Activated naive CD4-positive, alpha-beta T cell treated with anti-CD3 and anti-CD28 coated beads, Interleukin-2, amount 50 U/mL, for 16 hours (primary cell): ENCODE measurements at places on chromosomes 3 and 15.

GRCh38 chr3:23203708-23204330 lies 692 bp downstream of the UBE2E2 start:
- DNase-seq, result peak; percentile 22

DNA sequence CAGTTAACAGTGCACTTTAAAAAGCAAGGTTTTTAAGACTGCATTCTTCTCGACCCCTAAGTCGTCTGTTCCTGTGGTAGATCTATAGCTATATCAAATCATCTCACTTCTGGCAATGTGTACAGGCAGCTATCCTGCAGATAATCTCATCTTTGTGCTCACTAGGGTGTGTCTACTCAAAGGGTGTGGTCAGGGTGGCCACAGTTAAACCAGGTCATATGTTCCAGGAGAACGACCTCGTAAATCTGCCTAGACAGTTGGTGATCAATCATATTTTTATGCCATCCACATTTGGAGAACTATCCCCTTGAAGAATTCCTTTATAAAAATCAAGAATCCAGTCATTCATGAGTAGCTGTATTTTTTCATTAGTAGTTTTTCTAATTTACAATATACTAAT lies 3.0 kb downstream of the VEPH1 start:
- no peak for DNase-seq

- DNase-seq, result no peak
These were observed 197.7 kb downstream of the RBMS3 start for GRCh38 chr3:29478611-29479010.

- no peak for DNase-seq
These were observed 58.6 kb upstream of the MCF2L2 start for GRCh38 chr3:183487016-183487415.

DNA sequence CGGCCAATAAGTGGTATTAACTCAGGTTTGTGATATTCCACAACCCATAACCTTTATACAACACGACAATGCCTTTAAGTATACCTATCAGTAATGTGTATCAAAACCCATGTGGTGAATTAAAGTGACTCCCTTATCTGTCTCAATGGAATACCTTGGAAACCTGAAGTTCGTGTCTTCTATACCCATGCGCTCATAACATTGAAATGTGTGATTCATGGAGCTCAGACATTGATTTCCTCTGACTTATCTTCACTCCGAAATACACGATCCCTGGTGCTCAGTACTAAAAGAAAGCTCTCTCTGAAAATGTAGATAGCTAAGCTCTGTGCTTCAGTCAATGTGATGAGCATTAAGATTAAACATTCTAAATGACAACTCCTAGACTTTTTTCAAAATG lies 140.3 kb downstream of the TBC1D5 start:
- no peak for DNase-seq

- DNase-seq, result no peak
These were observed 844 bp downstream of the NR2F2 start for GRCh38 chr15:96331144-96331944.

DNA sequence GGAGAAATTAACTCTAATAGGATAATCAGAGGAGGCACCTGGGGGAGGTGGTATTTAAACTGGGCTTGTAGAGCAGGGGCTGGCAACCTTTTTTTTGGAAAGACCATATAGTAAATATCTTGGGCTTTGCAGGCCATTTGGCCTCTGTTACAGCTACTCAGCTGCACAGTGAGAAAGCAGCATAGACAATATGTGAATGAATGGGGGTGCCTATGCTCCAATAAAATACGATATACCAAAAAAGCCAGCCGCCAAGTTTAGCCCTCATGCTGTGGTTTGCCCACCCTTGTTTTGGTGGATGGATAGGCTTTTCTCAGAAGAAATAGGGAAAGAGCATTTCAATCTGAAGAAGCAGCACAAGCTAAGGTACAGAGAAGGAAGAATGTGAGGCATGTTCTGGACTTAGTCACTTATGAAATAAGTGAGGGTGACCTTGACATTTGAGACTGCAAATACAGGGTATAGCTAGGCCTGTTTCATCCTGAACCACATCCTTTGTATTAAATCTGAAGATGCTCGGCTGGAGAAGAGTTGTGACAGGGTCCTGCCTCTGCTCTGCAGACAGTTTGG lies 131.0 kb upstream of the NR2E3 start:
- no peak for DNase-seq

DNA sequence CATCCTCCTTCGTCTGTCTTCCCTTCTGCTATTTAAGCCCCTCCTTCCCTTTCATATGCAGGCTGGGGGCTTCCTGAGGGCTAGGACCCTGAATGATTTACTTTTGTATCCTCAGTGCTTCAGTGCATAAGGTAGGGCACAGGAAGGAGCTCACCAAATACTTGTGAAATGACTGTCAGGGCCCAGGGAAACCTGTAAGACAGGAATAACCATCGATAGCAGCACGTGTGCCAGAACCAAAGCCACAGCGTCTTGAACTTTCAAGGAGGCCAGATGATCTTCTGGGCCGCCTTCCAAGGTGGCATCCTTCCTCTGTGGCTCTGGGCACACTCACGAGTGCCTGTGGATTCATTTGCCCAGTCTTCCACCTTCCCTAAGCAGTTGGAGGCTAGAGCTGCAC lies 3.9 kb downstream of the TMED3 start:
- no peak for DNase-seq

DNA sequence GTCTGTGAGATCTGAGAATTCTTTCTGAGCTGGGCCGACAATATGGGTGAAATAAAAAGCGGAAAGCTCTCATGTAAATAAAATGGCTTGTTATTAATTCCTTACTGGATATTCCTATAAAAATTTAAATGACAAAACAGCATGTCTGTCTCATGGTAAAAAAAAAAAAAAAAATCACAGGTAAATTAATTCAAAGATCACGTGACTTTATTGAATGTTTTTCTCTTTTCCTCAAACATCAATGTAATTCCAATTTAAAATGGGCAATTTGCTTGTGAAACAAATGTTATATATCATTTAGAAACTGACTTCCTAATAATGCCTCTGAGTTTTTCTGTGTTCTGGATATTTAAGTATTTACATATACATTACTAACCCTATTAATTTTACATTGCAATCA lies 280.3 kb downstream of the NR2F2 start:
- no peak for DNase-seq

DNA sequence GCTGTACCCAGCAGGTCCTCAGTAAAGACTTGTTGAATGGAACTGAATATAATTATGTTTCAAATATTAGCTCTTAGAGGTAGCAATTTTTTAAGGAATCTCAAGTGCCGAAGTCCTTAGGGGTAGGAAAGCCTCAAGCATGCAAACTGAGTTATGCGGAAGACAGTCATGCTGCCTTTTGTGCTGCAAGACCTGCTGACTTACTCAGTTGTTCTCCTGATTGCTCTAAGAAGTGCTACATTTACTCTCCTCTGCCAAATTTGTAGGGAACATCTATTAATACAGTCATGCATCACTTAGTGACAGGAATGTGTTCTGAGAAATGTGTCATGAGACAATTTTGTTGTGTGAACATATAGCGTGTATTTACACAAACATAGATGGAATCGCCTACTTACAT lies 325.6 kb upstream of the AZI2 start:
- no peak for DNase-seq

DNA sequence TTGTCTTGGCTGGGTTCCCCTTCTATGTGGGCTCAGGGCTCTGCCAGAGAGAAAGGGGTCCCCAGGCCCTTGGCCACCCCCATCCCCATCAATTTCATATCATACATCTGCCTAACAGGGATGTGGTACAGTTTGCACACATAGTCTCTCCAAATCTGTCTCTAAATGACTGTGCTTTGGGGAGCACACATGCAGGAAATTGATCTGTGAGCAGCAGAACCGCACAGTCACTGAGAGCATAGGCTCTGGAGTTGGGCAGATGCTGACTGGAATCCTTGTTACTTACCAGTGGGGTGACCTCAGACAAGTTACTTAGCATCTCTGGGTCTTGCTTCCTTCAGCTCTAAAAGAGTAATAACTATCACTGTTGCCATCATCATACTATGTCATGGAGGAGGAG lies 273.9 kb downstream of the ABHD5 start:
- no peak for DNase-seq

DNA sequence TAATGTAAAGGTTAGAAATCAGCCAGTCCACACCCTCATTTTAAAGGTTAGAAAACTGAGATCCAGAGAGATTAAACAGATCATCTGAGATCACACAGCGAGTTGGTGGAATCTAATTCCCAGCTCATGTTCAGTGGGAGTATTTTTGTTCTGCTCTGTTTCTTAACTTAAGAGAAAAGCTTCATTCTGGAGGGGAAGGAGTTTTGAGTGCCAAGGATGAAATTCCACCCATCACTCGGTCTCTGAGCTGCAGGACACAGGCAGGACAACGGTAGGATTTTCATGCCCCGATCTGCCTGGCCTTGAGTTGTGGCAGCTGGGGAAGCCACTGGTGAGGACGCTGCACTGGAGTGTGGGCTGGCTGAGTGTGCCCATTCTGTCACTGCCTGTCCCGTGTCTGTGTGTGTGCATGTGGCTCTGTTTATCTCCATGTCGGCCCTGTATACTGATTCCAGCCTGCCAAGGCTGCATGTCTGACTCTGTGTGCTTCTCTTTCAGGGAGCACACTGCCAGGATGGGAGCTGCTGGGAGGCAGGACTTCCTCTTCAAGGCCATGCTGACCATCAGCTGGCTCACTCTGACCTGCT lies 94.3 kb downstream of the CEMIP start:
- DNase-seq, result no peak

DNA sequence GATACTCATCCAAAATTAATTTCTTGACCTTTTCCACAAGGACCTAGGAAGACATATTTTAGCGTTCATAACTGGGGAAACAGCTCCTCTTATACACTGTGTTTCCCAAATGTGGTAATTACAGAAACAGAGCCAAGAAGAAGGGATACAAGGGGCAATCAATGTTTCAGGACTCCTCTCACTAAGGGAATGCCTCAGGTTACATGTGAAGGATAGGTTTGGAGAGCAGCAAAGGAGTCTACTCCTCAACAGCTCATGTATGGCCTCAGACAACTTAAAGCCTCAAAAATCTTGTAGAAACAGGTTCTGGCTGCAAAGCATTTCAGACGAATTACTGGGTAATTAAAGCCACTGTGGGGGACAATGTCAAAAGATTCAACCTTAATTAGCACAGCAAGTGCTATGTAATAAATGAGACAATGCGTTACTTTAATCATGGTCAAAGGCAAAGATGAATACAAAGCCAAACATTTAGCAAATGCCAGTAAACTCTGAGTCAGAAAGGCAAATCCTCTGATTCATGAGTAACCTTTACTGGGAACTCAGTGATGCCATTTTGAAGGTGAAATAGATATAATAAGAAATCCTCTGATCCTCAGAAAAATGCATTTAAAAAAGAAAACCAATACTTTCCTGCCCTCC lies 1111.2 kb downstream of the TUSC7 start:
- DNase-seq, result no peak

- DNase-seq, result no peak
These were observed 15.5 kb downstream of the PLA1A start for GRCh38 chr3:119613201-119613600.

- DNase-seq, result no peak
These were observed 15.6 kb downstream of the CHST2 start for GRCh38 chr3:143135150-143135549.

DNA sequence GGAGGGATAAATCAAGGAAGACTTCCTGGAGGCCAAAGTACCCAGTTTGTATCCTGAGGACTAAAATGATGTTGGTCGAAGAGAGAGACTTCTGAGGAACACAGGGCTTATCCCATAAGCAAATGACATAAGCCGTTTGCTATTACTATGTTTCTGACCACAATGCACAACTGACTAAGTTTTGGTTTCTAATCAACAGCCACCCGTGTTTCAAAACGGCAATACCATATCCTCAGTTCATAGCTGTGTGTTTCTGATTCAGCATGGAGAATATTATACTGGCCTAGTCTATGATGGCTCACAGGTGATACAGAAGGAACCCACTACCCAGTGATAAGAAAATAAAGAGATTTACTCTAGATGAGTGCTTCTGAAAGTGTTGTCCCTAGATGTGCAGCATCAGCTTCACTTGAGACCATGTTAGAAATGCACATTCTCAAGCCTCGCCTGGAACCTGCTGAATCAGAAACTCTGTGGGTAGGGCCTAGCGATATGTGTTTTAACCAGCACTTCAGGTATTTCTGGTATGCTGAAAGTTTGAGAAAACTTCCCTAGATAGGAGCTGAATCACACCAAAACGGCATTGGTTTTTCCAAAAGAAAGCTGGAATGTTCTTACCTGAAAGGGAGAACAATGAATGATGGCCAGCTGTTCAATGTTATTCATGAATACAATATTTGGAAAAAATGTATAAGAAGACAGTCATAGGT lies 639.7 kb upstream of the NR2F2 start:
- no peak for DNase-seq

DNA sequence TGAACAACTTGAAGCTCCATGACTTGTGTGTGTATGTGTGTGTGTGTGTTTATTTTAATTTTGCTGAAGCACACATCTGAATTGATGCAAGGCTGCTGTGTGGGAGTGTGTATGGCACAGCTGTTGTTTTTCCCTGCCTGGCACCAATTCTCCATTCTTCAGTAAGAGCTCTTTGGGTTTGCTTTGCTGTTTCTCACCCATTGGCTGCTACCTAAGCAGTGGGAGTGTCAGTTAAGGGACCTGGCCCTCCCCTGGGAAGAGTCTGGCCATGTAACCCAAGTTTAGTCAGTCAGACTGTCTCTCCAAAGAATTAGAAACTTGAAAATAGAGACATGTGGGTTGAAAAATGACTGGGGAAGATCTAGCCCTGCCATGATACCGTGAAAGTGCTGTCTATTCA lies 126.2 kb upstream of the SYNPR start:
- DNase-seq, result no peak

DNA sequence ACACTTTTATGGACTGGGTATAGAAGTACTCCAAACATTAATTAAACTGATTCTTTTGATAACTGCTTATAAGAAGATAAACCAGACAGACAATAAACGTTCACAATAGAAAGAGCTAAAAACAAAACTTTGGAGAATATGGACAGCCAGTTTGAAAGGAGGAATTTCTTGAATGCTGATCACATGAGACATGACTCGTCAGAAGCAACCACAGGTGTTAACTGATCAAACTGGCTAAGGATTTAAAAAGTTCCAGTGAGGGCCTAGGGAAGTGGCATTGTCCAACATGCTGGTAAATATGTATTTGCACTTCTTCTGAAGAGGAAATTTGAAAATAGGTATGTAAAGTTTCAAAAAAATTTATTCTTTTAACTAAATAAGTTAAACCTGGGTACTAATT lies 29.4 kb upstream of the AP3B2 start:
- DNase-seq, result no peak

GRCh38 chr15:31526916-31527690 lies 200.5 kb downstream of the KLF13 start:
- no peak for DNase-seq
